NCI-H82 (cell line): ENCODE measurements at places on chromosomes 1 and 21.

- no peak for DNase-seq
Measured at GRCh38 chr1:192378276-192378675, 61.5 kb downstream of the RGS21 start.

- peak; percentile 81 for DNase-seq
Measured at GRCh38 chr21:28781602-28782276, 210.9 kb downstream of the LTN1 start.

DNA sequence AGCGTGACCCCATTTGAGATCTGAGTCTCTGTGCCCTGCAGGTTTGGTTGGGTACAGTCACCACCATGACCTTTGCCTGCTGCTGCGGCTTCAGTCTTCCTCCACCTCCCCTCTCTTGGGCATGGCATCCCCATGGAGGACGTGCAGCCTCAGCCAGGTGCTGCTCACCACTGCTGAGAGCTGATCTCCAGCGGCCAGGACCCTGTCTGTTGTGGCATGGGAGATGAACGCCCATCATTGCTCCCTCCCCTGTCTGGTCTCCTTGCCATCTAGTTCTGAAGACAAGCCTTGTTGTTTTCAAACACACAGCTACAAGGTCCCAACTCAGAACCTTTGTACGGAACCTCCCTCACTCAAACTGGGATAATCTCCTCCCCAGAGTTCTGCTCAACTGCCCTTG is 19.2 kb upstream of the PKP1 start:
- DNase-seq: no peak

DNA sequence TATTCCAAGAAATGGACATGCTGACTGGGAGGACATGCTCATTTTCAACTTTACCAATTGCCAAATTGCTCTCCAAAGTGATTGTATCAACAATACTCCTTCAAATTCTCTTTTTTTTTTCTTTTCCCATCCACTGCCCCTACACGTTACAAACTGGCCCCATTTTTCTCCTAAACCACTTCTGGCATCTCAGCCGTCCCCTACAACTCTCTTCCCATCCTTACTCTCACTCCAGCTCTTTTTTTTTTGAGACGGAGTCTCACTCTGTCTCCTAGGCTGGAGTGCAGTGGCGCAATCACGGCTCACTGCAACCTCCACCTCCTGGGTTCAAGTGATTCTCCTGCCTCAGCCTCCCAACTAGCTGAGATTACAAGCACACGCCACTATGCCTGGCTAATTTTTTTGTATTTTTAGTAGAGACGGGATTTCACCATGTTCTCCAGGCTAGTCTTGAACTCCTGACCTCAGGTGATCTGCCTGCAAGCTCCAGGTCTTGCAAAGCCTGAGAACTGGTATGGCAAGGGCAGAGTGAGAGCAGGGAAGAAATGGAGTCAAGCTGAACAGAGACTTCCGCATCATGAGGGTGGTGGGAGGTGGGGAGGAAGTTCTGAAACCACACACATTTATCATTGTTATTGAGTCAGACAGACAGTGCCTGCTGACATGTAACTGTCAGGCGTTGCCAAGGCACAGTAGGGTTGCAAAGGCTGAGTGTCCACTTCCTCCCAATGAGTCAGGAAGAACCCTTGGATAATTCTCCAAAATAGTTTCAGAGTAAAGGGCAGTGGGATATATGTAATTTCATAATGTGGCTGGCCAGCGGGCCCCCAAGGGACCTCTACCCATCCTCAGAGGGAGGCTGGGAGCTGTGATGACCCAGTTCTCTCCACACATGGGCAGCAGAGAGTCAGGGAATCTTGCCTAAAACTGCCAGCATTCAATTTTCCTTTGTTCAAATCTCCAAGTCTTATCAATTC is 17.4 kb downstream of the CELA3A start:
- DNase-seq: no peak

DNA sequence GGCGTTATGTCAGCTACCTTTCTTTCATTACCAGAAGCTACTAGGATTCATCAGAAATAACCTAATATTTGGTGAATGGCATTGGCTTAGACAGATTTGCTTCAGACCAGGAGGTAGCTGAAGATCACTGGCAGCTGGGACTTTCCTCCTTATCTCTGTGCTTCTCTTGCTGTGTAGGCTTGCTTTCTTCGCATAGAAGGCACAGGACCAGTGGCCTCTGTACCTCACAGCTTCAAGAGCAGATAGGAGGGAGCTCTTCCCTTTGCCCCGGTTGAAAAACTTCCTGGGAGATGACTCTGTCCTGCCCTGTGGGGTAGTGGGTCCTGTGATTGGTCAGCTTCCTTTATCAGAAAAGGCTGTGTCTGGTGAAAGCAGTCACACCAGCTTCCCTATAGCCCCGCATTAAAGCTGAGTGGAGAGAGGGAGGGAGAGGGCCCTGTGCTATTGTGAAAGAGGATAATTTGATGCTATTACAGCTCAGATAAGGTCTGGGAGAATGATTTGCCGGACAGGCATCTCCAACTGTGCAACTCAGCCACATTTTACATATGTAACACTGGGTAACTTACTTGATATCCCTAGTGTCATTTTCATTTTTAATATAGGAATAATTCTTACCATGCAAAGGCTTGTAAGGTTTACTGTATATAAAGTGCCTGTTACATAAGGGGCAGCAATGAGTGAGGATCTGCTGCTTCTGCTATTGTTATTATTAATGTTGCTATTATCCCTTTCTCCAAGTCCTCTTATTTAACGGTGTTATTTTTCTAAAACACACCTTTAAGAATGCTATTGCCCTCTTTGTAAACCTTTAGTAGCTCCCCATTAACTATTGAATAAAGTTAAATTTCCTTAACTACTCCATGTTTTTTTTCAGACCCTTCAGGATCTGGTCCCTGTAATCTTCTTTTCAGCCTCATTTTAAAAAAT is 31.6 kb downstream of the OSBPL9 start:
- peak; percentile 25 for DNase-seq

GRCh38 chr1:37265786-37266667 is 208.4 kb upstream of the ZC3H12A start:
- peak; percentile 84 for DNase-seq

- DNase-seq: no peak
Measured at GRCh38 chr1:4838231-4838630, 183.8 kb downstream of the AJAP1 start.

DNA sequence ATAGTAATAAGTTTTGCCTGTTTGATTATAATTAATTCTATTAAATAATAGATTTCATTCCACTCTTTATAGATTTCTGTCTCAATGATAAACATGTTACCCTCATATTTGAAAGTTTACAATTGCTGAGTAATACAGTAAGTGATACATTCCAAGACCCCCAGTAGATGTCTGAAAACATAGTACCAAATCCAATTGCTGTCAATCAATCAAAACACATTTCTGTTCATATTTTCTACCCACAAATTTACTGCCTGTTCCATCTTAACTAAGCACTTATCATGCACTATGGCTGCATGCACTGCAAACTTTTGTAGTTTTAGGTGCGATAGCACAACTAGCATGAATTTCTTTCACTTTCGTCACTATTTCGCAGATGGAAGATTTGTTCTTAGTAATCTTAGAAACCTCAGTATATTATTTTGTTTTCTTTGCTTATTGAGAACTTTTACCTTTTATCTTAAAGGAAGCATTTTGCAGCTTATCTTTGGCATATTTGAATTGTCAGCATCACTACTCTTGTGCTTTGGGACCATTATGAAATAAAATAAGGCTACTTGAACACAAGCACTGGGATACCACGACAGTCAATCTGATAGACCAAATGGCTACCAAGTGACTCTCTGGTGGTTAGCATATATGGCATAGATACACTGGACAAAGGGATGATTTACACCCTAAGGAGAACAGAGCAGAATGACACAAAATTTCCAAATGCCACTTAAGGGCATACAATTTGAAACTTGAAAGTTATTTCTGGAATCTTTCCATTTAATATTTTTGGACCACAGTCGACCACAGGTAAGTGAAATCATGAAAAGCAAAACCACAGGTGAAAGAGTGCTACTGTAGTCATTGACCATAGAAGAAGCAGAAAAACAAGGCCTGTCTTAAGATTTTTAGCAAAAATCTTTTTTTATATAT is 67.6 kb downstream of the RGS13 start:
- no peak for DNase-seq

DNA sequence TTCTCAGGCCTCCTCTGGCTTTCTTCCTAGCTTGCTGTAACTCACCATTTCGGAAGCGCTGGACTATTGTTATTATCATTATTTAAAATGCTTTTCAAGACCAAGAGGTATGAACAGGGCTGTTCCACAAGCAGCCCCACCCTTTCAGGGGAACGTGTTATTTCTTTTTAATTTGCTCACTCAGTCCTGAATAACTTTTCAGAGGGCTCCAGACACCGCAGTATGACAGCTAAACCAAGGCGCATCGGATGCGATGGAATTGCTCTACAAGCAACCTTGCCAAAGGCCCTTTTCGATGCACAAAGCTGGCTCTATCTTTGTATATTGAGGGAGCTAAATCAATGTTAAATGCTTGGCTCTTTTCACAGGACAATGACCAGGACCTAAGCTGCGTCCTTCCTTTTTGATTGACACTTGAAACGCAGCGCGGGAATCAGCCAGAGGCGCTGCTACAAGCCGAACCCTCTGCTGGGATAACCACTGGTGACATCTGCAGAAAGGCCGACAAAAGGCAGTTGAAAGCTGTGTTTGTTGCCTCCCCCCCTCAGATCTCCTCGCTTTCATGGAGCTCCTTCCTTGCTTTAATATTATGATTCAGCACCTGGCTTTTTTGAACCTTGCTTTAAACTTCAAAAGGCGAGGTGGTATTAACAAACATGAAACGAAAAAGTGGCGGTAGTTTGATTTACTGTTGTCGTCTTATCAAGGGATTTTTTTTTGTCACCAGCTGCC is 204.7 kb upstream of the PROX1 start:
- DNase-seq: no peak

DNA sequence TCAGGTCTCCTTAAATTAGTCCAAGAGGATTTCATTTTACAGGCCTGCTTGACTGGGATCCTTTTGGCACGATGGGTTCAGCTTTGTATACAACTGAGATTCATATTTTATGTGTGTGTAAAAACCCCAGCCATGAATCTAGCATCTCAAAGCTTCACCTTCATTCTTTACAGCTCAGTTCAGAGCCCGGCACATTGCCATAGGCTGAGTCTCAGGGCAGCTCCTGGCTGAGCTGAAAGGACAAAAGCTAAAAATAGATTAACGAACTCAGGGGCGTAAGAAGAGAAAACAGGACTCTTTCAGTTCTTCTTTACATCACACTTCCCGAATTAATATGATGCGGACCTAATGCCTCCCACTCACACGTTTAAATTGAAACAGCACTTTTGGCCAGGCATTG is 262.8 kb upstream of the PBX1 start:
- no peak for DNase-seq

GRCh38 chr1:161091796-161092507 is 2.6 kb upstream of the NECTIN4 start:
- no peak for DNase-seq

- peak; percentile 75 for DNase-seq
Measured at GRCh38 chr1:78491451-78492071, 787 bp downstream of the PTGFR start.

DNA sequence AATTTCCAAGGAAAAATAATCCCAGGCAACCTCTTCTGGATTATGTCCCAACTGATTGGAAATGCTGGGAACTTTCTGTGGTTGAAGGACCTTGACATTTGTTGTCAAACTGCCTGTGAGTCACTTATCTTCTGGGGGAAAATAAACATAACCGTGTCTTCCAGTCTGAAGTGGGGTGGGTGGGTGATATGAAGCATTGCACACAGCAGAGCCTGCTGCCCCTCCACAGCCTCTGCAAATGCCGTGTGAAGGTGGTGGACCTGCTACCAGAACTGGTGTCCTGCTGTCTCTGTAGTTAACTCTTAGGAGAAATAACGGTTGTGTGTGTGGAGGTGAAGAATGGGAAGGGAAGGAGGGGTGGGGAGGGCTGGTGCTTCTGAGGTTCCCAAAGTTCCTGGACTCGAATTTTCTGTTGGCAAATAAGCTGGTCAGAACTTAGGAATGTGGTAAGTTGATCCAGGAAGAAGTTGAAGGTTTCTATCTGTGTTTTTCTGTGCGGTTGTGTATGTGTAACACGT is 23.2 kb downstream of the GALNT2 start:
- no peak for DNase-seq
